NCI-H460 (cell line): ENCODE measurements at places on chromosomes 3 and 15. TPM values are rescaled to one million over a fixed set of nuclear protein-coding genes. Genes with fewer than 3 reads are reported as not detected.

SCAANT1 gene
- total RNA-seq, result not detected in 2 replicates

ACAN gene
- total RNA-seq, result not detected in 2 replicates

CERS3 gene
- total RNA-seq, result not detected in 2 replicates

MB21D2 gene
- total RNA-seq, result 10.5 and 11.8 TPM in 2 replicates

NRG4 gene
- total RNA-seq, result 18.5 and 19.5 TPM in 2 replicates

SPG21 gene
- total RNA-seq, result 76.8 and 80.0 TPM in 2 replicates

CELSR3 gene
- total RNA-seq, result 0.79 and 1.4 TPM in 2 replicates

ZNF80 gene
- not detected in 2 replicates for total RNA-seq

POLR2M gene
- total RNA-seq, result 175 and 194 TPM in 2 replicates

PPP1R14D gene
- not detected in 2 replicates for total RNA-seq

WDR72 gene
- 40.3 and 40.4 TPM in 2 replicates for total RNA-seq

REC114 gene
- not detected in 2 replicates for total RNA-seq

VWA5B2 gene
- total RNA-seq, result 0.35 TPM in 1 of 2 replicates, not detected in the other

CCDC80 gene
- 6.4 and 12.3 TPM in 2 replicates for total RNA-seq
